ENCODE measurements at places on chromosomes 3 and 15. TPM values are rescaled to one million over a fixed set of nuclear protein-coding genes. Genes with fewer than 3 reads are reported as not detected.

- no peak for DNase-seq
Observed at GRCh38 chr15:62558640-62559380, 393.7 kb upstream of the C2CD4B start.

Gene LRRC58
- 37.4 TPM for polyA plus RNA-seq

Gene FGF12
- polyA plus RNA-seq = 7.0 TPM

DNA sequence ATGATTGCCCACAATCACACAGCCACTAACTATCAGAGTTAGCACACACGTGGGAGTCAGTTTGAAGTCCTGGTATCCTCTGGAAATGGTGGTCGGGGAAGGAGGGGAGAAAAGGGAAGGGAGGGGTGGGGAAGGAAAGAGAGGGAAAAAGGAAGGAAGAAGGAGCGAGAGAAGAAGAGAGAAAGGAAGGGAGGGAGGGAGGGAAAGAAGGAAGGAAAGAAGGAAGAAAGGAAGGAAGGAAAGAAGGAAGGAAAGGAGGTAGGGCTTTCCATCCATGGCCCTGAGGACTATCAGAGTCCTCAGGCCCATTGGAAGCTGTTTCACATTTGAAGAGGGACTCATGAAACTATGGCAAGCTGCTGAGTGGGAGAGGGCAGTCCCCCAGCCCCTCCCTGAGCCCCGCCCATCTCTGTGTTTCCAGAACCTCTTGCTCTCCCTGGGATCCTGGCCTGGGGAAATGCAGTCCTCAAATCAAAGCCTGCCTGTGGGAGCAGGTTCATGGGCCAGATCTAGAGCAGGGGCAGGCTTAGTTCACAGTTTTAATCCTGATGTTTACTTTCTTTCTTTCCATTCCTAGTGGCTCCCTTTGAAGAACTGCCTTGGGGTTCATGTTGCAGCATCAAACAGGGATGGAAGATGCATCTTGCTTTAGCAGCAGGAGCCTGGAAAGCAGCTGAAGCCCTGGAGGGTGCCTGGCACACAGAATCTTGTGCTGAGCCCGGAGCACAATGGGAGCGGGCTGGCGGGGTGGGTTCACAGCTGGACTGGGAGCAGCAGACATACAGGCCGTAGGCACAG, 66.1 kb upstream of the GLCE start:
- no peak for DNase-seq

Gene RBPMS2
- 12.6 TPM for polyA plus RNA-seq

DNA sequence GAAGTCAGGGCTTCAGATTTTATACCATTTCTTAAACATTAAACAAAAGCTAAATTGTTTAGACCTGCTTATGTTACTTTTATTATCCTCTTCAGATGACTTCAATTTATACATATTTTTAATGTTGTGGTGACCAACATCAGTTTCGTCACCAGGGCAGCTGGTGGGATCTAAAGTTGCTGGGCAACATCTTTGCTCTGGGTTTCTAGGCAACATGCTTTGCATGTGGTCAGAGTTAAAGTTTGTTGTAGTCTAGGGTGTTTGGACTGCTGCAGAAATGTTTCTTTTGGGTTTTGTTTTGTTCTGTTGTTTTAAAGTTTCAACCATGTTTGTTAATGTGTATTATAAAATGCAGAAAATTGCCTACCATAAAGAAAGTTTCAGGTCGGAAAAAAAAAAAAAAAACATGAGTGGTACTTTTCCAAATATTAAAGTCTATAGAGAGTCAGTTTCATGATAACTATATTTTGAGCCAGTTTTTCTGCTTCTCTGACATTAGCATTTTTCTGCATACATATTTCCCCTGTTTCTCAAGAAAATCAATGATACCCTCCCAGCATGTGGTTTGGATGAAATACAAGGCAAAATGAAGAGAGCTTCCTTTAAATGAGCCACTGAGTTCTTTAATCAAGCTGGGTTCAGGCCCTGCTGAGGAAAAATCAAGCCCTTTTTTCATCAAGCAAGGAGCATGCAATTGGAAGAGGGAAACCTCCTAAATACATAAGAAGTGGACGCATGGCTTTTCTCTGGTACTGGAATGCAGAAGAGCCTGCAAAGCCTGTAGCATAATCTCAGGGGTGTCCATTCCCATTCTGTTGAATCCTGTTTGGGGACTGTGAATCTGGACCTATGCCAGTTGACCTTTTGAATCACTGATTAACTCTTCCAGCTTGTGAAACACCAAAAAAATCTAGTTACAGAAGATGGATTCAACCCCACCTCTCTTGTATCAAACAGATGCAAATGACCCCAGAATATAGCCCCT, 35.0 kb upstream of the VGLL3 start:
- DNase-seq = no peak

DNA sequence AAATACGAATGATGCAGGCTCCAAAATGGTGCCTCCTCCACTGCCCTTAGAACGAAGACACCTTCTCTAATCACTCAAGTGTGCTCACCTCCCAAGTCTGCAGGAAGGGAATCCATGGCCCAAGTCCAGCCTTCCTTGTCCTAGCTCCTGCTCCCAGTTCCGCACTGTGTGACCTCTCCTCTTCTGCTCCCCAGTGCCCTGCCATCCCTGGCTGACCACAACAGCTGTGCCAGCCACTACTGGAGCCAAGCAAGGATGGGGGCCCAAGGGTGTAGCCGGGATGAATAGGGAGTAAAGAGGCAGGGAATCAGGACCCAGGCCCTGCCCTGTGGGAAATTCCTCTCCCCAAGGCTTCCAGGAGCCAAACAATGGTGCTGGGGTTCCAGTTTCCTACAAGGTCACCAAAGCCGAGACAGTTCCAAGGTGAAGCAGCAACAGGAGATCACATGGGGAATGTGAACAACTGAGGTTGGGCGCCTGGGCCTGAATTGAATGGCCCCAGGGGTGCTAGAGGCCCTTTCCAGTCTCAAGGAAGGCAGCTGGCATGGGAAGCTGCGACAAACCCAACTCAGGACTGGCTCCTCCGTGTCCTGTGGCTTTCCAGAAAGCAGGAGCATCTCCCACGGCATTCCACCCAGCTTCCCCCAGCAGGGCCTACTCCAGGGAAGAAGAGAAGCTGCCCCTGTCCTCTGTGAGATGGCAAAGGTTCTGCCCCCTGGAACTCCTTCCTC, 20.2 kb downstream of the SEMA7A start:
- no peak for DNase-seq

GRCh38 chr3:195134431-195134830, 136.5 kb downstream of the XXYLT1 start:
- DNase-seq = no peak

- DNase-seq = no peak
Observed at GRCh38 chr15:42156243-42156922, at the start of gene PLA2G4F. TSS of gene PLA2G4F (minus strand) at chr15:42156636. CDS start at chr15:42156549, 87 bp downstream.

DNA sequence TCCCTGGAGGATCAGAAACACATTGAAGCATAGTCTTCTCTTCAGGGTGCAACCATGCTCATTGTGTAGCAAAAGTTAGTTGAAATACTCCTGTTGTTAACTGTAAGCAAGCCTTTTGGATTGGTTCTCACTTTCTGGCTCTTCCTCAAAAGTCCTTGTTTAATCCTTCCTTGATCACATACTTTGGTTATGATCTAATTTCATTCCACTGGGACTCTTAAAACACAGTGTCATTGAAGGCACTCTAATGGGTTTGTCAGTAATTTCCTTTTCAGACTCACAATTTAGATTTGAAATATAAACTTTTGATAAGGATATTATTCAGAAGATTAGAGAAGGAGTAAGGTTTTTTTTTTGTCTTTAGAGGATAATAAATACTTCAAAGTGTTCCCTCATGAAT, 451.7 kb upstream of the SGO1 start:
- DNase-seq = no peak

DNA sequence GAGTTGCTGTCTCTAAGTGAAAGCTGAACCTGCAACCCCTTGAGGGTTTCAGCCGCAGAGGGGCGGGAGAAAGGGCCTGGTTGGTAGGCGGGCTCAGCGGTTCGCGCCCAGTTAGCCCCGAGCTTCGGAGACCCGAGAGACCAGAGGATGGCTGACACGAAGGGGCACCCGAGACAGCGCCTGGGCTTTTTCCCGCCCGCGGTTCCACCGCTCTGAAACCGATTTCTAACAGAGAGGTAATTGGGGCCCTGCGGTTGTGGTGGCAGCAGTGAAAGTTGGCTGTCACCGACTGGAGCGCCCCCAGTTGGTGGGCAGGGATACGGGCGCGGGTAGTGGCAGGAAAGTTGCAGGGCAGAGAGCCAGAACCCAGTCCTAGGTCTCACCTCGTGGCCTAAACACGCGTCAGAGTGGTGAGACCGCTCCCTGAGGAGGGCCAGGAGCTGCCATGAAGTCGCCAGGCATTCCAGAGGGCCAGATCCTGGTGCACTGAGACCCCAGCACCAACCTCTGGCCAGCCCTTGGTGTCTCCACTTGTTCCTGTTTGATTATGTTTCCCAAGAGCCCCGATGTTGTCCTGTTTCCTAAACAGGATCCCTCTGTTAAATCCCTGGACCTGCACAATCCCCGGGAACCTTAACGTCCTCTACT, 625 bp upstream of the ELL3 start:
- no peak for DNase-seq

DNA sequence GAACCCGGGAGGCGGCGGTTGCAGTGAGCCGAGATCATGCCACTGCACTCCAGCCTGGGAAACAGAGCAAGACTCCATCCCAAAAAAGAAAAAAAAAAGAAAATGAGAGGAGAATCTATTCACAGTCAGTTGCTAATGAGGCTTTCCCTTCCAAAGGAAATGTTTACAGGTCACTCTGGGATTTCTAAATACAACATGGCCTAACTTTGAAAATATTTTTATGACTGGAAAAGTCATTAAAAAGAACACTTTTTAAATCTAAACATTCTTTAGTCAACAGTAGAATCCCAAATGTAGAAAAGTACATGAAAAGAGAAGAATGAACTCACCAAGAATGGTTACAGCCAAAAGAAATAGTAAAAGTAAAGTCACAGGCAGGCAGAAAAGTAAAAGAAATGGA, 78.6 kb downstream of the PLD1 start:
- no peak for DNase-seq

DNA sequence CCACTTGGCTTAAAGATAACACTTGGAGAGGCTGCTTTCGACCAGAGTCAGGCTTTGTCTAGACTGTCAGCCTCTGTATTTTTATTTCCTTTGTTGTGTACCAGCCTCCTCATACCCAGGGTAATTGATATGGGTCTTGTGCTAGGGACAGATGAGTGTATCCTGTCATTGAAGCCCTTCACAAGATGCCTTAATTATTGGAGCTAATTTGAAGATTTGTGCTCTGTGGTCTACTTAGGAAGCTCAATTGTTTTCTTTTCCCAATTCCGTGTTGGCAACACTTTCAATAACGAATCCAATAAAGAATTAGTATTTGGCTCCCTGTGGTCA, 60.5 kb upstream of the DPH6 start:
- DNase-seq = no peak

- DNase-seq = no peak
Observed at GRCh38 chr3:124115279-124115678, 123.4 kb upstream of the ROPN1 start.

Gene PLA2G4B
- polyA plus RNA-seq = 16.4 TPM

Gene BTD
- polyA plus RNA-seq = 21.6 TPM

Gene SUCLG2
- polyA plus RNA-seq = 77.9 TPM

Gene LSG1
- 99.2 TPM for polyA plus RNA-seq

- DNase-seq = no peak
Observed at GRCh38 chr3:87420171-87420570, 143.8 kb upstream of the POU1F1 start.

DNA sequence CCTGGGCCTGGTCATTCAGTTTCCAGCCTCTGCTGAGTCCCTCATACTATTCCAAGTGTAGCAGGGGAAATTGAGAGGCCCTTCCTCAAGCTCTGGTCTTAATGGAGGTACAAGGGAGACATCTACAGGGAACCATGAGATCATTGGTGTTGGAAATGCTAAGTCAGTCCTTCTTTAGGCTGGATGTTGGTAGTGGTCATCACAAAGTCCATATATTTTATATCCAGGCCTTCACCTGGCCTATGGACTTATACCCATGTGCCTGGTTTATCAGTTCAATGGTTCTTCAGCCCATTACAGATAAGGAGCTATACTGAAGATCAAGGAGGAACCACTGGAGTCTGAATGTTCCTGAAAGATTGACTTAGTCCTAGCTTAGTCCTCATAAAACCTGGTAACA, 135.0 kb downstream of the STAG1 start:
- DNase-seq = no peak

Gene SI
- polyA plus RNA-seq = not detected

Gene SLC22A13
- 4.4 TPM for polyA plus RNA-seq

Gene MFGE8
- polyA plus RNA-seq = 133 TPM

DNA sequence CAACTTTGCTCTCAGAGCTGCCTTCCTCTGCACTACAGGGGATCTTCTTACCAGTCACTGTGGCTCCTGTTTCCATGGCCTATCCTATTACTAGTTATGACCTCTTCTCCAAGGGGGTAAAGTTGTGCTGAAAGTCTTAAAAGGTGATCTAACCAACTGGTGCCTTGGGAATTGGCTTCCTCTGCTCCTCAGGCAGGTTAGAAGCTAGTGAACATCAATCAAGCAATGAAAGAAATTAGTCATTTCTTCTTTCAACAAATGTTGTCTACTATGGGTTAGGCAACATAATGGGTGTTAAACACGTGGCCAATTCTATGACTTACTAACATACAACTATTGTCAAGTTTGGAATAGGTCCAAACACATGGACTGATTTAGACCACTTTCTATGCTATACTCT, 571.4 kb upstream of the NAALADL2 start:
- no peak for DNase-seq

Gene C2CD4A
- polyA plus RNA-seq = 0.33 TPM

- no peak for DNase-seq
Observed at GRCh38 chr15:47887241-47887800, 170.0 kb downstream of the SEMA6D start.

DNA sequence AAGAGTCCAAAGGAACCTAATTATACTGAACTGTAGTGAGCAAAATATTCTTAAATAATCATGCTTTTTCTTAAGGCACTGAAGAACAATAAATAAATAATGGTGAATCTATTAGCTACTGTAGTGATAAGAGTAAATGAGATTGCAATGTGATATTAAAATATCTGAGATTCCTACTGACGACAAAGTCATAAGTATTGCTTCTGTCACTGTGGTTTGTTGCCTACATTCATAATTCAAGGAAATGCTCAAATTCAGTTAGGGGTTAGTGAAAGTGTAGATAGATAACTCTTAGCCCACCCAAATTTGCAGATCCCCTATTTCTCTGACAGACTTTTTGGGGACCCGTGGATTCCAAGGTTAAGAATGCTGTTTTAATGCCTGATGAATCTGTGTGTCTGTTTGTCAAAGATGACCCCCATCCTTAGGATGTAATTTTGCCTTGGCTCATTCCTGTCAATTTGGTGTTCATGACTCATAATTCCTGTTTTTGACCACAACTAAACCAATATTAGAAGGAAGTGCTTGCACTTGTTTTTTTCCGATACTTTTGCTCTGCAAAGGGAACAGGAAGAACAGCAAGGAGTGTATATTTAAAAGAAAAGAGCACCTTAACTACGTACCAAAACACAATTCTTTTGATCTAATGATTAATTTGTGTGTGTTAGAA, 86.7 kb downstream of the MAGI1 start:
- no peak for DNase-seq

- no peak for DNase-seq
Observed at GRCh38 chr3:132786890-132787289, 64.7 kb upstream of the NPHP3 start.

GRCh38 chr15:61327019-61327631, 98.0 kb upstream of the RORA start:
- DNase-seq = no peak

Gene ERC2
- 3.9 TPM for polyA plus RNA-seq

Gene TGM4
- polyA plus RNA-seq = 0.18 TPM

Gene TTLL13
- polyA plus RNA-seq = 0.45 TPM

Gene PARP6
- polyA plus RNA-seq = 135 TPM
